NCI-H226 (cell line): ENCODE measurements at places on chromosomes 4 and X.

GRCh38 chr4:13694256-13694655 is 66.7 kb upstream of the BOD1L1 start:
- DNase-seq: no peak

DNA sequence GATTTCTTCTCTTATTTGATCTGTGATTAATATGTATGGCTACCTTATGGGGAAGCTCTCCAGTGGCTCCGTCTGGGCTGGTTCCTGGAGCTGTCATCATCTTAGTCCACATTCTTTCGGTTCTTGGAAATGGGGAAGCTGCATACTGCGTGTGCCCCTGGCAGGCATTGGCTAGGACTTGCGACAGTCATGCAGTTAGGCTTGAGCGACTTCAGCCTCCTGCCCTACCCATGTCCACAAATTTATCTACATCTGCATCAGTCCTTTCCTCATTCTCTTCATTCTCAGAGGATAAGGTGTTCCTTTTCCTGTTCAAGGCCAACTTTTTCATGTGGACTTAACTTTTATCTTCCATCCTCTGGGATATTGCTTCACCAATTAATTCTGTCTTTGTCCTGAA is 214.2 kb downstream of the RELL1 start:
- peak; percentile 32 for DNase-seq

- DNase-seq: no peak
Observed at GRCh38 chrX:113124693-113125092, 284.1 kb upstream of the AMOT start.

GRCh38 chrX:125219852-125220251 is 99.8 kb upstream of the TEX13C start:
- no peak for DNase-seq

- DNase-seq: no peak
Observed at GRCh38 chrX:40671126-40671525, 23.8 kb upstream of the CXorf38 start.

DNA sequence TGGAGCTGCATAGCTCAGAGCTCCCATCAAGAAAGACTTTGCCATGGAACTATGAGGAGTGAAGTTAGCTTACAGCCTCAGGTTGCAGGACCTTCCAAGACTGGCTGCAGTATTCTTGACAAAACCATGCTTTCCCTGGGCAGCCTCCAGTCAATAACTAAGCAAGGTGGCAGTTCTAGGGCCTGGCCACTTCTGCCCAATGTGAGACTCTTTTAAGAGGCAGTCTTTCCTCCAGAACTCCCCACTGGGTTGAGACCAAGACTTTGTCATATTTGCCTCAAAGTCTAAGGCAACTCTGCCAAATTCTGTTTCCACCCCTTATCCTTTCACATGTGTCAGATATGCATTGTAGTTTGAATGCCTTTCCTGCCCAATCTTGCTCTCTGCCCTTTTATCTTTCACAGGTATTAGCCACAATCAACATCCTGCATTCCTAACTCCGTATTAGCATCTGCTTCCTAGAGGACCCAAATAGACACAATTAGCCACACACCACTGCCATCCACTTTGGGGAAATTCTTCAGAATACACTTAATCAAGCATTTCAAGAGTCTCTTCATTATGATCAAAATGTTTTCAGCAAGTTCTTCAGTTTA is 17.7 kb upstream of the SLC25A43 start:
- no peak for DNase-seq

DNA sequence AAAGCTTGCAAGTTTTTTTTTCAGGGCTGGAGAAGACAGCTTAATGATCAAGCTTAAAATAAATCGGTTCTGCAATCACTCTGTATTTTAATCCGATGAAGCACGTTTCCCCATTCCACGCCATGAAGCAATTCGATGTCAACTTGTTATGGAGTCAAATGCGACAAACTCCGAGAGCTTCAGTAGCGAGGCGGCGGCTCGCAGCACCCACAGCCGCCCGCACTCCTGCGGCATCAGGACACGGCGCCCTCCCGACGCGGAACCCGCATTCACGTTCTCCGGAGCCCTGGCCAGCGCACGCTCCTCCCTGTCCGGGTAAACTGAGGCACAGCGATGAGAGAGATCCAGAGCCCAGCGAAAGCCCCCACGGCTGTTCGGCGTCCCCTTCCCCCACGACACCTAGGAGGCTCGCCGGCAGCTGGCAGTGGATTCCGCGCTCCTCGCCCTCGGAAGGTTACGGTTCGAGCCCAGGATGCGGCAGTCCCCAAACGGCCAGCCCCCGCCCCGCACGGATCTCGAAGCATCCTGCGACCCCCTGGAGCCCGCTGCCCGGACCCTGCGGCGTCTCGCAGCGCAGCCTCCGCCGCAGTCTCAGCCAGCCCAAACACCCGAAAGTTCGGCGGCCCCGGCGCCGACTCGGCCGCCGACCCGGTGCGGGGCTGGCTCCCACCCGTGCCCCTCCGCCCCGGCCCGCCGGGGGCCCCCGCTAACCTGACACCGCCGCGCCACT is 507 bp downstream of the MFAP3L start:
- DNase-seq: no peak
